WERI-Rb-1 (cell line): ENCODE measurements at places on chromosomes 16 and 17.

GRCh38 chr16:46961373-46962353 lies 11.8 kb downstream of the DNAJA2 start:
- no peak for DNase-seq

GRCh38 chr16:81873206-81873605 lies 94.1 kb downstream of the PLCG2 start:
- no peak for DNase-seq

DNA sequence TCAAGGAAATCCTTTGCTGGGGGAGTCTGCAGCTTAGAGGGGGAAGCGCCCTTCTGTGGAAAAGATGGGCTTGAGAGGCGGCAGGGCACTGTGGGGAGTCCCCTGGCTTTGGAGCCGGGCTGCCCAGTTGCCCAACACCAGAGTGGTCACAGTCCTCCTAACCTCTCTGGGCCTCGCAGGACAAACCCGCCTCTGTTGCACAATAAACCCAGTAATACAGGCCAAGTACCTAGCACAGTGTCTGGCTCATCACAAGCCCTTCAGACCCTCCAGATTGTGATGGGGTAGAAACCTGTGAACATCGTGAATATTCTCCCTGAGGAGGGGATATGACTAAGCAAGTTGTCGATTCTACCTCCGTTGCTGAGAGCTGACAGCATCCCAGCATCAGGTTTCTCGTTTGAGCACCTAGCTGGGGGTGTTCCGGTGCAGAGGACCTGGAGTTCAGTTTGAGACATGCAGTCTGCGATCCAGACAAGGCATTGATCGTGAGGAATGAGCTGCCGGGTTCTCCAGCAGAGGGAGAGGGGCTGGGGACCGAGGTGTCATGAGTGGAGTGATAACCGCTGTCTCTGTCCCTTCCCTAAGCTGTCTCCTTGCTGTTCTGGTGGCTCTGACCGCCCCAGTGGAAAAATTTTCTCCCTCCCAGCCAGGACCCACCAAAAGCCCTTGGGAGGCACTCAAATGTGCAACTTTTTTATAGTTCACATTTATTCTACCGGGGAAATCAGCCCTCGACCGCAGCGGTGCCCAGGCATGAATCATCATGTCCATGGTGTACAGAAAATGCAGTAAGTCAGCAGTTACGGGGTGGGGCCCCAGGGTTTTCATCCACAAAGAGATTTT lies 161.9 kb downstream of the WSCD1 start:
- DNase-seq: no peak

DNA sequence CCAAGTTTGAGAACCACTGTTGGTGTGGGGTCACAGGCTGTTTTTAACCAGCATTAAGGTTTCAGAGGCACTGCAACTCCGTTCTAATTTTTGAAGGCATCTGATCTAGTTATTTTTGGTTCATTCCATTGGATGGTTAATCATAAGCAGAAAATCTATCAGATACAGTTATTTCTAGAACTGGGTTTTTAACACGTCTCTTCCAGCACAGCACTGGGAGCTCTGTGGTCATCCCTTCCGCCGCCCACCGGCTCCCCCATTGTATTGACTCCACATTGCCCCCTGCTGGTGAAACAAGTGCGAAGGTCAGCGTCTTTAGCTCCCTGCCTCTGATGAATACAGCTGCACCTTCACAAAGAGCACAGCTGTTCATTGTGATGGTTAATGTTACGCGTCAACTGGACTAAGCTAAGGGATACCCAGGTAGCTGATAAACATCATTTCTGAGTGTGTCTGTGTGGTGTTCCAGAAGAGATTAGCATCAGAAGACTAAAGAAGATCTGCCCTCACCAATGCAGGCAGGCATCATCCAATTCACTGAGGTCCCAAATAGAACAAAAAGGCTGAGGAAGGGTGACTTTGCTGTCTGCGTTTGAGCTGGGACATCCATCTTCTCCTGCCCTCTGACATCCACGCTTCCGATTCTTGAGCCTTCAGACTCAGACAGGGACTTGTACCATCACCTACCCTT lies 8.5 kb downstream of the CCL18 start:
- DNase-seq: peak; percentile 67

DNA sequence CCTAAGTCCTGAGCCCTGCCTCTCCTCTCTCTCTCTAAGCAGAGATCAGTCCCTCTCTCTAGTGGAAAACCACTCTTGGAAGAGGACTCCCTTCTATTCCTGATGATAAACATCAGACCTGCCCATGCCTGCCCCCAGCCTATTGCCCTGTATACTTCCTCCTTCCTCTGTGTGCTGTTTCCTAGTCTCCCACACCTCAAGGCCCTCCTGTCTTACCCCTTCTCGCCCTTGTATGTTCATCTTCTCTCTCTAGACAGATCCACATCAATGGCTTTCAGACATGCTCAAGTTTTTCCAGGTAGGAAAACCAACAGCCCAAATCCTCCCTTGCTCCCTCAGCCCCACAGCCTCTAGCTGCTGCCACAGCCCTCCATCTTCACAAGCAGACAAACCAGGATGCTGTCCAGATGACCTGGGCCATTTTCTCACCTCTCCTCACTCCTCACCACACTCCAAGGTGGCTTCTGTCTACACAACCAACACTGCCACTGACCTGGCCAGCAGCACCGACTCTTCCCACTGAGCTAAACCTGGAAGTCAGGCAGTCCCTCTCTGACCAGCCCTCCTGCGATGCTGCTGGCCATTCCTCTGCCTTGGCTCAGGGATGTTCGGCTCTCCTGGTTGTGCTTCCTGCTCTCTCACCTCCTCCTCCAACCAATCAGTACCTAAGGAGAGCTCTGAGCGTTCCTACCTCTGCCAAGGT lies 36.3 kb downstream of the MARF1 start:
- no peak for DNase-seq

DNA sequence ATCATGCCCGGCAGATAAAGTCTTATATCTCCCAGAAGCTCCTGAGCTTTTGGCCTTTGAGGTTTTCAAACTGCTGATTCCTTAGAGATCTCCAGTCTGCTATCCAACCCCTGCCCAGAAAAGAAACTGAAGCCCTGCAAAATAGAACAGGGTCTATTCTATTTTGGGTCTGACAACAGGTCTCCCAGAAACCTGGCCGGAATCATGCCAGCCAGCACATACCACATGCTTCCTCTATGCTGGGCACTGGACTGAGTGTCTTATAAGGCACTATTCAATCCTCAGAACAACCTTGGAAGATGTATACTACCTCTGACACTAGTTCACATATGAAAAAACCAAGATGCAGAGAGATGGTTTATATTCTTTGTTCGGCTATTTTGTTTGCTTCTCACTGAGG lies 21.3 kb upstream of the GFOD2 start:
- no peak for DNase-seq

DNA sequence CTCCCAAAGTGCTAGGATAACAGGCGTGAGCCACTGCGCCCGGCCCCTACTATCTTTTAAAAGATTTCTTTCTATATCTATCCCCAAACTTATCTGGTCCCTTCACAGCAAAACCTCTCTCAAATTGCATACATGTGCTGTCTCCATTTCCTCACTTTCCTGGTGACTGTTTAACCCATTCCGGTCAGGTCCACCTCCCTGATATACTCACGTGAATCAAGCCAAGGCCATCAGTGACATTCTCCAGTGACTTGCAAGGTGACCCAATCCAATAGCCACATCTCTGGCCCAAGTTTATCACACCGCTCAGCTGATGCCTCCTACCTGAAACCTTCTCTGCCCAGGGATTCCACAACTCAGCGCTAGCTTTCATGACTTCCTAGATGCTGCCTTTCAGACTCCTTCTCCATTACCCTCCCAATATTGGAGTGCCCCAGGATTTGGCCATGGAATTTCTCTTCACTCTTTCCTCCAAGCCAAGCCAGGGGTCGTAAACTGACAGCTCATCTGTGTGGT lies 1.4 kb upstream of the CTCF start:
- no peak for DNase-seq

DNA sequence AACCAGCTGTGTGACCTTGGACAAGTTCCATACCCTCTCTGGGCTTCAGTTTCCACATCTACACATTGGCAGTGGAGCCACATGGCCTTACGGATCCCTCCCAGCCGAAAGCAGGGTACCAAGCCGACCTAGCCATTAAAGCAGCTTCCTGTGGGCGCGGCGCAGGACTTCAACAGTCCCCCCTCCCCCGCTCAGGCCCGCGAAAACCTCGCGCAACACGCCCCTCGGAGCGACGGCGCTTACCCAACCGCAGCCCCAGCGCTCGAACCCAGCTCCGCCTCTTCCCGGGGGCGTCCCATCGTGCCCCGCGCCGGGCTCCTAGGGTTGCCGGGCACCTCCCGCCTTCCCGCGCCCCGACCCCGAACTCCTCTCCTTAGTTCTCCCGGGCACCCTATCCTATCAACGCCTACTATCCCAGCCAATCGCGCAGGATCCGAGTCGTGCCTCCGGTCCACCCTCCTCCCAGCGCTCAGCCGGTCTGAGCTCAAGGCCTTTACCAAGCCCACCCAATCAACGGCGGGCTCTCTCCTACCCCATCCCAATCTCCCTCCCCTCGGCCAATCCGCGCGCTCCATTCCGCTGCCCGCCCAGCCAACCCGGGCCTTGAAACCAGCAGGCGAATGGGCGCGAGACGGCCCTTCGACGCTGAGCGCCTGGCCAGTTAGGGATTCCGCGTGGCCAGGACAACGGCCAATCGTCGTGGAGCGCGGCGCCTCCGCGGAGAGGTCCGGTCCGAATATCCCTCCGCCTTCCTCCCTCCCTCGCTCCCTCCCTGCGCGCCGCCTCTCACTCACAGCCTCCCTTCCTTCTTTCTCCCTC lies at the start of gene KPNB1:
TSS of gene KPNB1 (plus strand) at position 767 of the 819 bp plus-strand sequence. CDS start 326 bp downstream, outside the sequence.
- peak; percentile 100 for DNase-seq

DNA sequence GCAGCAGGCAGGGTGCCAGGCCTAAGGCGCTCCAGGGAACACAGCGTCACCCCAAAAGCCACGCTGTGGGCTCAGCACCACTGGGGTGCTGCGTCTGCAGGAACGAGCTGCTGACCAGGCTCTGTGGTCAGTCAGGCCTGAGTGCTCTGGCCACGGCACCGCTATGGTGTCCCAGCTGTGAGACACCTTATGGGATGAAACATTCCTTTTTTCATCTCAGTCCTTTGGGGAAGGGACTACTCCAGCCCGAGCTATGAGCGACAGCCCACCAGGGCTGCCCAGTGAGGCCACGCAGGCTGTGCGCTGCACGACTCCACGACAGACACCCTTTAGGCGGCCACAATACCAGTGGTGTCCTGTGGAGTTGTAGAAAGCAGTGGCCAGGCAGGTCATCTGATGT lies 11.1 kb downstream of the MGAT5B start:
- DNase-seq: no peak

- DNase-seq: no peak
Measured at GRCh38 chr17:63356337-63356757, 89.8 kb downstream of the CYB561 start.

- DNase-seq: peak; percentile 38
Measured at GRCh38 chr17:6098050-6098822, 28.1 kb downstream of the WSCD1 start.

GRCh38 chr17:79465011-79465680 lies 145.7 kb downstream of the RBFOX3 start:
- DNase-seq: peak; percentile 66

GRCh38 chr17:36016555-36016954 lies 1.2 kb downstream of the CCL23 start:
- DNase-seq: no peak

GRCh38 chr16:86887416-86887815 lies 309.1 kb downstream of the FOXL1 start:
- no peak for DNase-seq

DNA sequence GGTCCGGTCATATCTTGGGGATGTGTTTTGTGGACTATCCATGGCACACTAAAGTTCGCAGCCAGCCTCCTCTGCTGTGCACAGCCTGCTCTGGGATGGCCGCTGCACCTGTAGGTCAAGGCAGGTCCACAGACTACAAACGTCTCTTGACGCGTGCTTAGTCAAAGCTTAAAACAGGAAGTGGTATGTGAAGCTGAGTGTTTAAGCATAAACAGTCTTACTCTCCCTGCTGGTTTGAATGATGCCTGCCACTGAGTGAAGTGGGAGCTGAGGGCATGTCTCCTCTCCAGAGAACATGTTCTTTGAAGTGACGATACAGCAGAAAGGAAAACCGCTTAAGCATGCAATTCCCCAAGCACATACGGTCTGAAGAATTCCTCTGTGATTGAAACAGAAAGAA lies 365.6 kb downstream of the SLC39A11 start:
- no peak for DNase-seq

DNA sequence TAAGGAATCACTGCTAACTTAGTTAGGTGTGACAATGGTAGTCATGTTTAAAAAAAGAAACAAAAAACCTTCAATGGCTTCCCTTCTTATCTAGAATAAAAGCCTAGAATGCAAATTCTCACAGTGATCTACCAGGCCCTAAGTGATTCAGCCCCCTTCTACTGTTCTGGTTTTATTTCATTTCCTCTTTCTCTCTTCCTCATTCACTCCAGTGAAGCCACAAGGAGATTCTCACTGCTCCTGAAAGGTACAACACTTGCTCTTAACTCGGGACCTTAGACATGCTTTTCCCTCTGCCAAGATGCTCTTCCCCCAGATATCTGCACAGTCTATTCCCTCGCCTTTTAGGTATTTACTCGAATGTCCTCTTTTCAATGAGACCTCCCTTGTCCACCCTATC lies 3.7 kb downstream of the PIGS start:
- DNase-seq: no peak

- DNase-seq: no peak
Measured at GRCh38 chr17:34692920-34693319, 113.5 kb downstream of the TMEM132E start.

DNA sequence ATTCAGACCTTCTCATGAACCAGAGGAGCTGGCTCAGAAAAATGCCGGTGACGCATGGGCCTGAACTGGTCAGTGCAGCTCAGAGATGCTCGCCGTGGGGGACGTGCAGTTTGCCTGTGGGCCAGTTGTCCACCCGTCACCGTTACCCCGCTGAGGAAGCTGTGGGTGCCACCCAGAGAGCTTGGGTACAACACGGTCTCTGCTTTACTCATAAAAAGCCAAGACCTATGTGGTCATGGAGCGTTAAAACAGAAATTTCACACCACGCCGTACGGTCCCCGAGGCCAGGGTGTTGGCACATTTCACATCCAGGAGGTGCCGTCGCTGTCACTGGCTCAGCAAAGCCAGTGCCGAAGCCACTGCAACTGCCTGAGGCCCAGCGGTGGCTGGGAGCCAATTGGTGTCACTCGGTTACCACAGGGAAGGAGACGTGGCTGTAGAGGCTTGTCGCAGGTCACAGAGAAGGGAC lies 120.9 kb downstream of the METRNL start:
- DNase-seq: peak; percentile 4
